ENCODE measurements at places on chromosomes 2 and 18.

GRCh38 chr2:164808776-164809175 lies 32.8 kb downstream of the COBLL1 start:
- no peak for DNase-seq

DNA sequence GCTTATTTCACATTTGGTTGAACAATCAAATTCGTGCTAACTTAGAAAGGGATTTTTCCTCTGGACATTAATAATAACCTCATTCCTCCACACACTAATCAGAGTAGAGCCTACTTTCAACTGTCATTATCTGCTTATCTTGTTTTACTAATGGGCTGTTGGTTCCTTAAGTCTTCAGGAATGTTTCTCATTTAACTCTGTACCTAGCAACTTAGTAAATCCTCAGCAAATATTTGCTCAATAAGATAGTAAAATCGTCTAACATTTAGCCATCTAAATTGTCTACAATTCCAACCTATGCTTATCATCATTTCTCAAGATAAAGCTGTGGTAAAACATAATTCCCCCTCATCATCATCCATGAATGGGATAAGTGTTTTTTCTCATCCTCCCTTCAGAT lies 98.1 kb downstream of the CDH2 start:
- DNase-seq: no peak

DNA sequence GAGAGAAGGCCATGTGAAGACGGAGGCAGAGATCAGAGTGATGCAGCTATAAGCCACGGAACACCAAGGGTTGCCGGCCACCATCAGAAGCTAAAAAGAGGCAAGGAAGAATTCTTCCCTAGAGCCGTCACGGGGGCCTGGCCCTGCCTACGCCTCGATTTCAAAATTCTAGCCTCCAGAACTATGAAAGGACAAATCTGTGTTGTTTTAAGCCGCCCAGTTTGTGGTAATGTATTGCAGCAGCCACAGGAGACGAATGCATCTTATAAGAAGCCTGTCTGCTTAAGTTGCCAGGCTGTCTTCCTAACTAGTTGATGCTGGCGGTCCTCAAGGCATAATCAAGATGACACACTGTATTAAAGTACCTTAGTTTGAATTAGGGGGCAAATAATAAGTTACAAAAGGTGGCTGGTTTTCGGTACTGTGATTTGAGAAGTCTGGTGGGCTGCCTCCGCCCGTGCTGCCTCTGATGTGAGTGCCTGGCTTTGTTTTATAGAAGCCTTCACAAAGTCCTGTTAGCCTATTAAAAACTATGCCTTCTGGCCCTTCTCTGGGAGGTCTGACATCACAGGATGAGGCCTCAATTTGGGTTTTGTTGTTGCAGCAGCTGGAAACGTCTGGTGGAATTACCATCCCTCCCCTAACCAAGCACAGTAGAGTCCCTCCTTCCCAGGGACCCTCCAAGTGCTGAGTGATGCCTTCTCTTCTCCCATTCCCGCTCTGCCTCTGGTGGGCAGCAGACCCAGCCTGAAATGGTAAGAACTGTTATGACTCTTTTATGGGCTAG lies 53.6 kb downstream of the SRD5A2 start:
- DNase-seq: no peak

- DNase-seq: no peak
Observed at GRCh38 chr2:15894481-15895144, 45.7 kb upstream of the MYCN start.

DNA sequence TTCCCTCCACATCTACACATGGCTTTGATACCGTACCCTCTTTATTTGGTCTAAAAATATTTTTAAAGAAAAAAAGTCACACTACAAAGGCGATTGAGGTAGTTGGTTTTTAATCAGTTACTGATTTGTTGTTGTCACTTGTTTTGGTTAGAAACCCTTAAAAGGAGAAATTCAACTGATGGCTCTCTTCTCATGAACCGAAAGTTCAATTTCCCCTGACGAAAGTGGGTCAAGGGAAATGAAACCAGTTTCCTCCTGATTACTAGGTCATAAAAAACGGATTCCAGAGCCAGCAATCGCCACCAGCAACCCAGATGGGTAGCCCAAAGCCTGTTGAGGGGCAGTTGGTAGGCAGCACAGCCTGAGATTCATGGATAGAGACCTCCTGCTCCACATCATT lies 63.2 kb downstream of the DLGAP1 start:
- no peak for DNase-seq

DNA sequence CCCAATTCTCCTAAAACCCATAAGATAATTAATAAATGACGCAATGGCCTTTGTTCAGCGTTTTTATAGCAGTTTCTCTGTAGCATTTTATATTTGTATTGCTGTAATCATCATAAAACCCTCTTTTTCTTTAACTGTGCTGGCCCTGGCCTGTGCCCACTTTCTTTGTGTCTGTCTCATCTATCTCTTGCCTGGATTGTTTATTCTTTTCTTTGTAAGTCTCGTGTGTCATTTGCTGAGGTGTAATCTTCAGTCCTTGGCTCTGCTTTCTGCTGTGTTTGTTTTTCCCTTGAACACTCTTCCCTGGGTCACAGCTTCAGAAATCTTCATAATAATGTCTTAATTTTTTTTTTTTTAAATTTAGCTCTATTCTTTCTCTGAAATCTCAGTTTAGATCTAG lies 525.8 kb upstream of the LINC00305 start:
- no peak for DNase-seq

DNA sequence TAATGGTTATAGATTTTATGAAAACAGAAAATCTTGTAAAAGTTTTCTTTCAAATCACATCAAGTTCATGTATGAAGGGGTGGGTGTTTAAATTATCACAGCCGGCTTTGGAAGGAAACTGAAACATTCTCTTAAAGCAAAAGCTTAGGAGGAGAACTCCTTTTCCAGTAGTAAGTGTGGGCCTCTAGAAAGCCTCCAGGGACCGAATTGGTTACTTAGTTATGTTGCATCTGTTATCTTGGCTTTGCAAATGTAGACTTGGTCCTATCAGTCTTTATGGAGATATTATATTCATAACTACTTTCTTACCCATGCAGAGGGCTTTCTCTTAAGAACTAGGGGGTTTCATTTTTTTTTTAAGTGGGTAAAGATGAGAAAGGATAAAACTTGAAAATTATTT lies 7.4 kb downstream of the NAB1 start:
- DNase-seq: no peak

DNA sequence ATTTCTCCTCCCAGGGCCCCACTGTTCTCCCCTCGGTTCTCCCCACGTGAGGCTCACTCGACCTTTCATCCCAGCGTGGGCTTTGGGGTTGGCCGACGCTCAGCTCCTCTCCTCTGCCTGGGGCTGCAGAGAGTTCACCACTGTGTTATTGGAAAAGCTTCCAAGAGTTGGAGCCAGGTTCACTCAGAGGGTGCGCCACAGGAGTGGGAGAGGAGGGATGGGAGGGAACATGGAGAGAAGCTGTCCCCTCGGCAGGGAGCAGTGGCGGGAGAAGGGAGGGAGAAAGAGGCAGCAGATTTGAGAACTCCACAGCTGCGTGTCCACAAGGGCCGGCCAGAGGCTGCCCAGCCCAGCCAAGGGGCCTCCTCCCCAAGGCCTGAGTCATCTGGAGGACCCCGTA lies 197.1 kb upstream of the SMAD2 start:
- DNase-seq: no peak

GRCh38 chr2:218658671-218659257 lies 659 bp downstream of the ZNF142 start:
- peak; percentile 46 for DNase-seq

- no peak for DNase-seq
Observed at GRCh38 chr18:34003687-34004086, 221.0 kb downstream of the NOL4 start.

GRCh38 chr2:20027705-20028434 lies 15.4 kb upstream of the MATN3 start:
- DNase-seq: no peak

Data from NCI-H1105 treated with DMSO at 0.1 percent for 48 hours (cell line).